ENCODE measurements at places on chromosomes 13 and 19.

GRCh38 chr19:53961523-53962356, 997 bp upstream of the CACNG8 start:
- no peak for DNase-seq

- DNase-seq: no peak
These were observed 3.3 kb upstream of the MISP start for GRCh38 chr19:747432-748273.

GRCh38 chr19:35346193-35347052, 1.3 kb upstream of the FFAR1 start:
- DNase-seq: peak; percentile 48

- DNase-seq: no peak
These were observed 351.4 kb downstream of the SLITRK5 start for GRCh38 chr13:88022431-88023208.

GRCh38 chr13:61370520-61370919, 45.1 kb downstream of the PCDH20 start:
- DNase-seq: no peak

DNA sequence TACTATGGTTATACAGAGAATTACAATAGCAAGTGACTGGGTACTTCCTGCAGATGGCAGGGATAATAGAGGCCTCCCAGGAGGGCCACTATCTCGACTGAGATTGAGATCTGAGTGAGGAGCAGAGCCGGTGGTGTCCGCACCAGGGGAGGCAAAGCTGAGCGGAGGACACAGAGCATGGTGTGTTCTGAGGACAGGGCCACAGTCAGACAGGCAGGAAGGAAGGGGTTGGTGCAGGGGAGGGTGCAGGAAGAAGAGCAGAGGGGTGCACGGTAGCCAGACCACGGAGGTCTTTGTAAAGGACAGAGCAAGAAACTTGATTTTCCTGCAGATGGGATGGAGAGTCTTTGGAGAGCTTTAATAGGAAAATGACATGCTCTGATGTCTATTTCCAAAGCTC, 152.4 kb downstream of the SHISA2 start:
- DNase-seq: no peak

GRCh38 chr13:46605825-46606554, 53.0 kb downstream of the LRCH1 start:
- no peak for DNase-seq

GRCh38 chr19:38564981-38565690, 52.6 kb downstream of the MAP4K1 start:
- DNase-seq: peak; percentile 4

GRCh38 chr19:13790354-13790753, 4.9 kb upstream of the ZSWIM4 start:
- DNase-seq: no peak

DNA sequence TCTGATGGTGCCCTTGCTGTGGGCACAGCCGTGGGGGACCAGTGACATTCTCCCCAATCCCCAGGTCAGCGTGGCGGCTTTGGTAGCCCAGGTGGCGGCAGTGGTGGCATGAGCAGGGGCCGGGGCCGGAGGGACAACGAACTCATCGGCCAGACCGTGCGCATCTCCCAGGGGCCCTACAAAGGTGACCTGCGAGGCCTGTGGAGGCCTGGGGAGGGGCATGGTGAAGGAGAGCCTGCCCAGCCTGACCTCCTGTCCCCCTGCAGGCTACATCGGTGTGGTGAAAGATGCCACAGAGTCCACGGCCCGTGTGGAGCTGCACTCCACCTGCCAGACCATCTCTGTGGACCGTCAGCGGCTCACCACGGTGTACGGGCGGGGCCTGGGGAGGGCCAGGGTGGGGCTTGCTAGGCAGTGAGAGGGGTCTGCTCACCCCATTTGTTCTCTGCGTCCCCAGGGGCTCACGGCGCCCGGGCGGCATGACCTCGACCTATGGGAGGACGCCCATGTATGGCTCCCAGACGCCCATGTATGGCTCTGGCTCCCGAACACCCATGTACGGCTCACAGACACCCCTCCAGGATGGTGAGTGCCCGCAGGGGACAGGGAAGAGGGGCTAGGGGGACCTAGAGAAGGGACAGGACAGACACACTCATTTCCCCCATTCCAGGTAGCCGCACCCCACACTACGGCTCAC, 7.7 kb upstream of the TIMM50 start:
- DNase-seq: no peak

- DNase-seq: no peak
These were observed 26.2 kb upstream of the CD33 start for GRCh38 chr19:51198641-51199040.

GRCh38 chr19:13160557-13160956, 10.3 kb downstream of the IER2 start:
- DNase-seq: no peak

- DNase-seq: no peak
These were observed 6.7 kb downstream of the KHSRP start for GRCh38 chr19:6417713-6418561.

- no peak for DNase-seq
These were observed 1741.5 kb downstream of the PCDH9 start for GRCh38 chr13:65488606-65489005.

DNA sequence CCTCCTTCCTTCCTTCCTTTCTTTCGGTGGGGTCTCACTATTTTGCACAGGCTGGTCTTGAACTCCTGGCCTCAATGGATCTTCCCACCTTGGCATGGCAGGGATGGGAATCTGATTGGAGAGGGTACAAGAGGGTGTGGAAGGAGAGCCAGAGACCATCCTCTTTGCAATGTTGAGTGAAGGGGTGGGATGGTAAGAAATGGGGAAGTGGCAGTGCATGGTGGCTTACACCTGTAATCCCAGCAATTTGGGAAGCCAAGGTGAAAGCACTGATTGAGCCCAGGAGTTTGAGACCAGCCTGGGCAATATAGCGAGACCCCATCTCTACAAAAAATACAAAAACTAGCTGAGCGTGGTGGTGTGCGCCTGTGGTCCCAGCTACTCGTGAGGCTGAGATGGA, 5.5 kb downstream of the BLOC1S3 start:
- DNase-seq: no peak

DNA sequence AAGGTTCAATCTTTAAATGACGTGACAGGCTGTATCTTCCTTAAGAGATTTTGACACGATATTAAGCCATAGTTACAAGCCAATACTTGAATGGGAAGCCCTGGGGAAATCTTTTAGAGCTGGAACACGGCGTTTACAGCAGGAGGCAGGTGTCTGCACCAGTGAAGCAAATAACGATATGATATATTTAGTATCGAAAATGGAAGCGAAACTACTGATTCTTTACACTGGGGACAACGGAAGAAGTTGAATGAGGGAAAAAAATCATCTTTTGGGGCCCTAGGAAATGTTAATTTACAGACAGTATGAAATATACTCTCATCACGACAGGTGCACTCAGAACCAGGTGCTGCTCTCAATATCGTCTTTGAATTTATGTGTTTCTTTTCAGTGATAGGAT, 793.9 kb upstream of the PCDH20 start:
- DNase-seq: no peak

- DNase-seq: no peak
These were observed 5.5 kb upstream of the ADGRE5 start for GRCh38 chr19:14375582-14376291.

GRCh38 chr19:32407004-32407992, 1.7 kb downstream of the DPY19L3 start:
- no peak for DNase-seq

Measured in activated gamma-delta T cell treated with anti-CD3 and anti-CD28 coated beads, Interleukin-2, amount 50 U/mL, for 16 hours (primary cell).